NCI-H1694 treated with DMSO at 0.1 percent for 48 hours (cell line): ENCODE measurements at places on chromosomes 1 and 21.

DNA sequence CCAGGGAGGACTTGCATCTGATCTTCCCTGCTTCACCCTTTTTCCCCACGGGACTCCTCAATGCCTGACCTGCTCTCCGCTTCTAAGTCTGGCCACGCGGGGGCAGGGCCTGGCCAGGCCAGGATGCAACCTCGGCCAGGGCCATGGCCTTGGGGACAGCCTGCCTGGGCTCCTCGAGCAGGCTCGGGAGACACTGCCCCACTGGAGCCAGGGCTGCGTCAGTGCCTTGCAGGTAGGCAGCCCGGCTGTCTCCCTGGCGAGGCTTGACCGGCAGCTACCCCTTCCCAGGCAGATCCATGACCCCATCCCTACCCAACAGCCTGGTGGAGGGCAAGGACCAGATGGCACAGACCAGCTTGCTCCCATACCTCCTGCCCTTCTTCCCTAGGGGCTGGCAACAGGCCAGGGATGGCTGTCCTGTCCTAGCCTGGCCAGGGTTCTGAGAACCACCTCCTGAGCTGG lies 2.7 kb upstream of the PRDM16 start:
- no peak for DNase-seq

GRCh38 chr1:228989992-228990827 lies 254.9 kb downstream of the RHOU start:
- DNase-seq, result peak; percentile 98

DNA sequence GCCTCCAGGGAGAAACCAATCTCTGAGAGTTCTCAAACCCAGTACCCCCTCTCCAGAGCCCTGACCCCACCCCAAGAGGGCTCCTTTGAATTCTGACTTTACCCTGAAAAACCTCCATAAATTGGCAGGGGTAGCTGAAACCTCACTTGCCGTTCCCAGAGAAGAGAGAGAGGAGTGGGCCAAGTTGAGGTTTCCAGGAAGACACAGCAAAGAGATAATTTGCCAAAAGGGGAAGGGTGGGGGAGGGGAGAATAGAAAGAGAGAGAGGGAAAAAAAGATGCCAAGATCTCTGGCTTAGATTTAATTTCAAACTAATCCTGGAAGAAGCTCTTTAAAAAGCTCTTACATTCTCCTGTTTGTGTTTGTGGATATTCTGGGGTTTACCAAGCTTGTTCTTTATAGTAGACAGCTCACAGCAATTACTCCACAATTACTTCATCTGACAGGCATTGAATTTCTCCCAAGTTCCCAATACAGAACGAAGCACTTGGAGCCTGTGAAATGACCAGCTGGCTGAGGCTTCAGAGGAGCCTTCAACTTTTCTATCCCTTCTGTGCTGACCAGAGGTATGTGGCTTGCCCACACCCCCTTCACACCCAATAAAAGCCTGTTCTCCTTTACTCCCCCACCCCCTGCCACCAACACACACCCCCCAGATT lies 1.1 kb upstream of the GRHL3 start:
- DNase-seq, result no peak

DNA sequence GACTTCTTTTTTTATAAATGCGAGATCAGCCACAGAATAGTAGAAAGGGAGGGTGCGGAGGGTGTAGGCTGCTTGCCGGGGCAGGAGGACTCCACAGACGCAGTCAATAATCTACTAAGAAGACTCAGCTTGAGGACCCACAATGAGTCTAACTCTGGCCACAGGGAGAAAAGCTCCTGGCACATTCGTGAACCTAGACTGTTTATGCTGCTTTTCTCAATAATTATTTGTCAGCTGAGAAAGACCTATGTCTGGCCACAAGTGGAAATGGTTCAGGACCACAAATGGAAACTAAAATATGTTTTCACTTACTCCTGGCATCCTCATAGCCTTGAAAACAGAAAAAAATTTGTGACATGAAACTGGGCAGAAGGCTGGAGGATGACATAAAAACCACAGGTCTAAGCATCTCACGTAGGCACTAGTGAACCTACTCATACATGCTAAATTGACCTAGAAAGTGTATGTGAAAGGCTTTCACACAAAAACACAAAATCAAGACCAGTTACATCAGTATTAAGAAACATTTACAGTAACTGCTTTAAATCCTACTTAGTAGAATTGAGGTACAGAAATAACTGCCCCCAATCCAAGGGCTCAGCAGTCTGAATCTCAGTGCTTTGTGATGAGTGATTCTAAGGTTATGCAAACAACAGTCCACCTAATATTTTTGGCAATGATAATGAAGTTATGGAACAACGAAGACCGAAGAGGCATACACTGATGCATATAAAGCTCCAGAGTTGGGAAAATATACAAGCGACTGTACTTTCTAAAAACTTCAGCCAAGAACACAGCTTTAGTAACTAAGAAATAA lies 159.5 kb downstream of the SLC45A1 start:
- DNase-seq, result no peak

GRCh38 chr21:33071770-33072306 lies 1.9 kb downstream of the OLIG1 start:
- no peak for DNase-seq

DNA sequence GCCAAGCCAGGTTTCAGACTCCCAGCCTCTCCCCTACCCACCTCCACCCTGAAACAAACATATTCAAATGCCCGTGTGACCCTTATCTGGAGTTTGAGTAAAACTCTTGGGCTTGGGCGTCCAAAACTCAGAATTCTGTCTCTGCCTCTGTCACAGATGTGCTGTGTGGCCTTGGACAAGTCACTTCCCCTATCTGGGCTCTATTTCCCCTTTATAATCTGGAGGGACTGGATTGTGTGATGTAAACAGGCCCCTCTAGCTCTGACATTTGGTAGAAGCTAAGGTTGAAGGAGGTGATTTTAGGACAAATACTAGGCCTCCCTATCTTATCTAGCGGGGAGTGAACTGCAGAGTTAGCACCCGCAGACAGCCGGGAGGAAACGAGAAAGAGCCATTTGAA lies 67.5 kb downstream of the IGSF21 start:
- no peak for DNase-seq

DNA sequence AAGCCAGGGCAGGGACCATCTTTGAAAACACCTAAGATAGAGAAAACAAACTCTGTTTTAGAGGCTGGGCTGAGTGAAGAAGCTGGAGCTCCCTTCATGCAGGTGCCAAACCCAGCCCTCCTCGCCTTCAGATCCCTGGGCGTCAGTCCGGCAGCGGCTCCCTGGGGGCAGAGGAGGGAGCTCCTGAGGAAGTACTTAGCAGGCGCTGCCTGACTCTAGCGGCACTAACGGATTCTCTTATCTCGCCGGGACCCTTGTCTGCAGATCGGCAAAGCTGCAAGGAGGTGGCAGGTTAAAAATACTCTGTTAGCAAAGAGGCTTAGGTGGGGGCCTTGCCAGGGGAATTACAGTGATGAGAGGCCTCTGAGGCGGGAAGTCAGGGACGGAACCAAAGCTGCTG lies 79.6 kb downstream of the PLXNA2 start:
- no peak for DNase-seq

- DNase-seq, result no peak
Measured at GRCh38 chr1:14516974-14517840, 81.3 kb upstream of the KAZN start.
